ENCODE measurements at places on chromosomes 1 and 21.

GRCh38 chr1:32541064-32541566, 1.9 kb downstream of the ZBTB8A start:
- no peak for DNase-seq

DNA sequence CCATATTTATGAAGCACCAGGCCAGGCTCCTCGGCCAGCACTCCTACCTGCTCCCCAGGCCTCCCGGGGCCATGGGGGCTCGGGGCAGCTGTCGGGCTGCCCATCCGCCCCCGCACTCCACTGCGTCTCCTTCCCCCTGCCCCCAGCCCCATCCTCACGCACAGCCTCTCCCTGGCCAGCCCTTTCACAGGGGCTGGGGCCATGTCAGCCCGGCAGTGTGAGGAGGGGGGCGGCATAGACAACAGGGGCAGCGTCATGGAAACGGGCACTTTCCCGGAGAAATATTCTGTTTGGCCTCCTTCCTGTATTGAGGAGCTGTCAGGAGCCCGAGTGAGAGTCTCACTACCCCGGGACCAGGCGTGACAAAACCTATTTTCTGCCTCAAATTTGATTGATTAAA, 87.3 kb downstream of the CASZ1 start:
- no peak for DNase-seq

DNA sequence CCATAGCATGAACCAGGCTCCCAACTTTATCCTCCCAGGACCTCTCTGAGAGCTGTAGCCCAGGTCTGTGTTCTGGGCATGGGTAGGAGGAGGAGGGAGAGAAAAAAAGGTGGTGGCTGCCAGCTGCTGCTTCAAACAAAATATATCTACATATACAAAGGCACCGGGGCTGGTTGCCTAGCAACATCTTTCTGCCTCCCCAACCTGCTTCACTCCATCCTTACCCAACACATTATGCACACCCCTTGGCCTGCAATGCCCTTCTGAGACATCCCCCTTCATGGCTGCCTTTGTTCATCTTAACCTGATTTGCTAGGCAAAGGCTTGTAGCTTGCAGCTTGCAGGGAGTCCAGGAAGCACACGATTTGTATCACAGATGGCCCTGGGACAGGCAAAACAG, 27.2 kb upstream of the ATP1A1 start:
- peak; percentile 76 for DNase-seq

DNA sequence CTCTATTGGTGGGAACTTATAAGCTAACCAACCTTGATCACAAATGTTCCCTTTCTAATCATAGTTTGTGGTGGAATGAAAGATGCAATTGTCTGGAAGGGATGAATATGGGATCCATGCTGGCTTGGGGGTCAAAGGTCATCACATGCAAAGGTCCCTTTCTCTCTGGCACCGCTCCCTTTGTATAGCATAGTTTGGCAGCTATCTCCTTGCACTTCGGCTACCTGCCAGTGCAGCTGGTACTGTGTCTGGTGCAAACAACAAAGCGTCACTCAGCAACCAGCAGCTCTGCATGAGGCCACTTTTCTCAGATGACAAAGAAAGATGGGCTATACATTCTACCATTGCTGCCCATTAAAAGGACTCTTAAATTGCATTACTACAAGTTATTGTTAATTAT, 188.2 kb upstream of the NFIA start:
- no peak for DNase-seq

DNA sequence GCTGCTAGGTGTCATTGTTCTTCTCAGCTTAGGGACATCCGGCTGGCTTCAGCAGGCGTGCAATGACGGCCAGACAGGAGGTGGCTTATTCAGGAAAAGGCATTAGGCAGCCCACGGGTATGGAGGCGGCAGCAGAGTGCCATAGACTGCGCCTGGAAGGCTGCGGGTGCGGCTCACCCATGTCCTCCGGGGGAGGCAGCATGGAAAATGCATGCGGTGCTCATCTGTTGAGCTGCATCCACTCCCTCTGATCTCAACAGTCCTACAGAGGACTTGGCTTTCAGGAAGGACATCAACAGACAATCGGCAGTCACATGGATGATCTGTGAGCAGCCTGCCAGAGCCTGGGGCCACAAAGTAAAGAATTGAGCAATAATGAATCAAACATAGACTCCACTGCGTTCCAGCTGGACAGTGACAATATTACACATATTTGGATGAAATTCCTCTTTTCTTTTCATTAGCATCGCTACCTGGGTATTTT, 42.9 kb downstream of the UMODL1 start:
- no peak for DNase-seq

DNA sequence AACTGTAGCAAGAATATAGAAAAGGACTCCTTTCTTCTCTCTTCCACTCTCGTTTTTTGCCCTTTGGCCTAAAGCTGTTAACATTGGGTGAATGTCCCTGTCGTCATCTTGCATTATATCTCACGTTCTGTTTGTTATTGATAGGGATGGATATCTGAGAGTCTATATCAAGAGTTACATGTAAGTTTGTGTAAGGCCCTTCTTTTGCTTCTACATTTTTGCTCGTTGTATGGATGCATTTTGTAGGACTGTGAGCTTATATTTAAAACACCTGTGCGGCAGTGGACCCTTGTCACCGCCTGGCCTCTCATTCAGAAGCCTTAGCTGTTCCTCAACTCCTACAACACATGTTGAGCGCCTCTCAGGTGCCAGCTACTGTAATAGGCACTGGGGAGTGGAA, 211.9 kb downstream of the DISC1 start:
- no peak for DNase-seq

GRCh38 chr1:9453779-9454418, 85.4 kb upstream of the SLC25A33 start:
- DNase-seq = no peak

DNA sequence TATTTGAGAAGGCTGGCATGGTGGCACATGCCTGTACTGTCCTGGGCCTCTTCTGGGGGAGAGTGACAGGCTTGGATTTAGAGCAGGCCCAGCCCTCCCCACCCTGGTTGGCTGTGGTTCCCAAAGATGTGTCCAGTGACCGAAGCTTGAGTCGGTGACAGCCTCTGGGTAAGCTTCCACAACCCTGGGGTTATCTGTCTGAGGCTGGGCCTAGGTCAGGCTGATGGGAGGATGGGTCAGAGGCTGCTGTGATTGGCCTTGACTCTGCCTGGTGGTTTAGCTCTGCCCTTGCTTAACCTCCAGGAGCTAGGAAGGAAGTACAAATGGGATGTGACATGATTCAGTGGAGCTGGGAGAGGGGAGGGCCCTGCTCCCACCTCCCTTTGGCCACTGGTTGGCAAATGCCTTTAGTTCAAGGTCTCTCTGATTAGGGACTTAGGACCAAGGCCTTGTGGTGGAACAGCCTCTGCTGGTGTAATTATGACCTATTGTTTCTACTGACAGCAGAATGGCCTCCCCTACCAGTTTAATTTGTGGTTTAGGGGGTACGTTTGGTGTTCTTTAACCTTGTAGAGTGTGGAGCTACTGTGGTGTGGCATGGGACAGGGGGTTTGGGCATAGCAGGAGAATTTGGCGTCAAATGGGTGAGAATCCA, 16.6 kb downstream of the NUDC start:
- DNase-seq = no peak

DNA sequence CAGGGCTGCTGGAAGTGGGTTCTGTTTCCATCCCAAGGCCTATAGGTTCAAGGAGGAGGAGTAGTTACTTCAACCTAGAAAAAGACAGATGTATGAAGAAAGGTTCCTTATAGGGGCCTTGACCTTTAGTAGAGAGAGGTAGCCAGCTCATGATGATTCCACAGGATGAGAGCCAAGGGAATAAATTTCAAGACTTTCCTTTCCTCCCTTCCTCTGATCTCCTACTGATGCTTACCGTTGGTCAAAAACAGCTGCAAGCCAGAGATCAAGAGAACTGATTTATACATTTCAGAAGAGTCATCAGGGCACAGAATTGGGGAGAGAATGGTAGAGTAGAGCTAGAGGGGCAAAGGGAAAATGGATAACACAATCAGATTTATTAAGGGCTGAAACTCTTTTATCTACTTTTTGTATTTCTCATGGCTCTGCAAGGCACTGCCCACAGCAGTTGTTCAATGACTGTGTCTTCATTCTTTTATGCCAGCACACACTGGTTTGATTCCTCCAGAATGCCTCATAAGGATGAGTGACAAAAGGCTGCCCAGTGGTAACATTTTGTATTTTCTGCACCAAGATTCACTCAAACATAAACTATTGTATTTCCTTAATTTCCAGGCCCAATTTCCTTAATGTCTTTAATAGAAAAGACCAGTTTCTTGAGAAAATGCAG, 37.4 kb downstream of the AK5 start:
- no peak for DNase-seq

- no peak for DNase-seq
Observed at GRCh38 chr1:55338448-55338820, 123.3 kb upstream of the USP24 start.

GRCh38 chr1:87137342-87137739, 191.3 kb upstream of the LMO4 start:
- no peak for DNase-seq

All from CD4-positive, alpha-beta T cell treated with Interleukin-6 at 100 ng/mL for 8 hours (primary cell).